ENCODE measurements at places on chromosomes 2 and 18.

DNA sequence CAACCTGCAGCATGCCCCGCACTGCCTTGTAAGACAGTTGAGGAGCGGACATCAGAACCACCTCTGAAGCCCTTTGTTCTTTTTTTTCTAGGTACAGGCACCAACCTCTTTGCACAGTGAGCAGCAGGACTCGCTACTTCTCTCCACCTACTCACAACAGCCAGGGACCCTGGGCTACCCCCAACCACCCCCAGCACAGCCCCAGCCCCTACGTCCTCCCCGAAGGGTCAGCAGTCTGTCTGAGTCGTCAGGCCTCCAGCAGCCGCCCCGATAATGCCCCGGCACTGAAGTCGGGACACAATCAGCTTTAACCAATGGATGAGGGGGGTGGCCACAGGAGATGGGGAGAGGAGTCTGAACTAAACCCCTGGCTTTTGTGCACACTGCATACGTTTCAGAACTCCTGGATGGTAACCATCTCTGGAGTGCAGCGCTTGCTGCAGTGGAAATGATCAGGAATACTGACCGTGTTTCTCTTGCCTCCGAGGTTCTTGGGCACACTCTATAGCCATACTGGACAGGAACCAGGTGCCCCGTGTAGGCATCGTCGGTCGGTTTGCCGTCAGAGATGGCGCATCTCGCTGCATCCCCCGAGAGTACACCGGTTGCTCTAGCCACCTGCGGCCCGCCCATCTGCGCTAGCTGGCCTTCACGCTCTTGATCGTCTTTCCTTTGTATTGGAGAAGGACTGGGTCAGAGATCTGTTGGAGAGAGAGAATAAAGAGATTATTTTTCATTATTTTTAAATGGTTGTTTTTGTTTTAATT is 6.6 kb upstream of the RPL31 start:
- peak; percentile 14 for ATAC-seq

DNA sequence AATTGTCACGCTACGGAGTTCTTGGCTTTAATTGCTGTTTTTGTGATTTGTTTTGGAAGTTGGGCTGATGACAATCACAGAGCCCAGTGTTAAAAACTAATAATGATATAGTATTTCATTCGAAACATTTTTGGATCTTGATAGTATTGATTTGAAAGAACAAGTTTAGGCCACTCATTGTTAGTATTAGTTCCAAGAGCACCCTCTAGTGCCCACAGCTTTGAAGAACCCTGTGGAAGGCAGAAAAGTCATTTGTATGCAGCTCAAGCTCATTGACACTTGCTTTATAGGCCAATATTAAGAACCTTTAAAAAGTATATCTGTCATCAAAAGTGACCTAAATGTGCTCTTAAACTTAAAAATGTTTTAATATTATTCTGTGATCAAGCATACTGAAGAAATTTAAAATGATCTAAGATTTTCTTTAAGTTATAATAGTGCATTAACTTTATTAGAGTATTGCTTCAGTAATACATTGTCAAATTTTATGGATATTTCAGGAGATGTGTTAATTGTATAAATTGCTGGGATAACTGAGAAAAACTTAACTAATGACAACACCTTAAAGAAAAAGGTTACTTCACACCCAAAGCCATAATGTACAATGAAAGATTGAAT is 191.0 kb downstream of the GRB14 start:
- ATAC-seq: no peak

DNA sequence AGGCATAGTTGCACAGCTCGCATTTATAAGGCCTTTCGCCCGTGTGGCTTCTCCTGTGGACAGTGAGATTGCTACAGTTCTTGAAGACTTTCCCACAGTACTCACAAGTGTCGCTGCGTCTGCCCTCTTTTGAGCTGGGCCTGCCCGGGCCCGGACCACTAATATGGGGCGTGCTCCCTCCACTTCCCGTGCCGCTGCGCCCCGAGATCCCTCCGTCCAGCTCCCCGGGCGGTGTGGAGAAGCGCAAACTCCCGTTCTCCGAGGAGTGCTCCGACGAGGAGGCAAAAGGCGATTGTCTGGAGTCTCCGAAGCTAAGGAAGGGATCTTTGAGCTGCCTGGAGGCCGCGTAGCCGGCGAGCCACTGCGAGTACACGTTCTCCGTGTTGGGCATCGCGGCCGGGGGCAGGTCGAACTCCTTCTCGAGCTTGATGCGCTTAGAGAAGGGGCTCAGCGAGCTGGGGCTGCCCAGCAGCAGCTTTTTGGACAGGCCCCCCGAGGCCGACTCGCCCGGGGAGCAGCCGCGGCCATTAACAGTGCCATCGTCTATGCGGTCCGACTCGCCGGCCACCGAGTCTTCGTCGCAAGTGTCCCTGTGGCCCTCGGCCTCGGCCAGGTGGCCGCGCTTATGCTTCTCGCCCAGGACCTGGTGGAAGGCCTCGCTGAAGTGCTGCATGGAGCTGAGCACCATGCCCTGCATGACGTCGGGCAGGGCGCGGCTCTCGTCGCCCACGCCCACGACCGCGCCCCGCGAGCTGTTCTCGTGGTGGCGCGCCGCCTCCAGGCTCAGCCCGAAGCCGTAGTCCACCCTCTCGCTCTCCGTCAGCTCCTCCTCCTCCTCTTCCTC is 92.7 kb downstream of the BCL11A start:
- no peak for ATAC-seq

GRCh38 chr2:186605041-186605440 is 15.2 kb downstream of the ITGAV start:
- ATAC-seq: no peak

DNA sequence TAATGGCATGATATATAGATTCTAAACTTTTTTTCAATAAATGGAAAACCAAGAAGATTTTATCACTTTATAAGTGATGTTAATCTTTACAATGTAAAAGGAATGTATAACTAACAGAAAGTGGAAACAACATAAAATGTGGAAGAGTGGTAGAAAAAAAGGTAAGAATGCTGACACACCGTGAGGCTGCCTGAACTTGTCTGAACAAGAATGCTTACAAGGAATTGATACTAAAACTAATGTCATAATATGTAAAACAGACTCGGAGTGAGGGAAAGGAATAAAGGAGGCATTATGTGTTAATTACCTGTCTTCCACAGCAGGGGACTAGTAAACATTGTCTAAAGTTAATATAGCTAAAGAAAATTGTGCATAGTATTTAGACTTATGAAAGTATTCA is 958.8 kb upstream of the TMEFF2 start:
- peak; percentile 42 for ATAC-seq

DNA sequence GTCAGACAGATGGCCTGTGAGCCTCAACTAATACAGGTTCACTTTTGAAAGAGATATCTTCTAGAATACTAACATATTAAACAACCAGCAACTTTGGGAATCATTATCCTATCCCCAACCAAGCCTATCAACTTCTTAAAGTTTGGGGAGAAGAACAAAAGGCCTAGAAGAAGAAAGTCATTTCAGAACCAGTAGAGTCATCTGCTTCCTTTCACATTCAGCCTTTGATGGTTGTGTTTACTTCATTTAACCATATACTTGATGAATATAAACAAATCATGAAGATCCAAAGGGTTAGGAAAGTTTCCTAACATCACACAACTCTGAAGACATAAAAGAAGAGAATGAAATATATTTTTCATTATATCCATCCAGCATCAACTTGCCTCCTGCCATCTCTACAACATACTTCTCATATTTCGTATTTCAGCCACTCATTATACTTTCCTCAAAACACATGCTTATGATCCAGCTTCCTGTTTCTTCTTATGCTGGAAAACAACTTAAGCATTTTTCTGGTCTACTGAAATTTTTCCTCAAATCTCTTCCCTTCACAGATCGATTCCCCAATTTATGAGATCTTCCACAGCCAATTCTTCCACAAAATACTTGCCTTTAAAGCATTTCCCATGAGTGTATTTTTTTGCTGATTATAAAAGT is 114.3 kb downstream of the CACNB4 start:
- no peak for ATAC-seq

GRCh38 chr18:77055429-77056300 is 76.9 kb downstream of the MBP start:
- peak; percentile 10 for ATAC-seq

GRCh38 chr2:216294305-216294704 is 78.0 kb downstream of the MARCHF4 start:
- ATAC-seq: peak; percentile 98

GRCh38 chr2:30915486-30915885 is 108.2 kb upstream of the CAPN13 start:
- ATAC-seq: peak; percentile 58

- ATAC-seq: no peak
Observed at GRCh38 chr18:64966667-64967066, 784.1 kb upstream of the CDH7 start.

DNA sequence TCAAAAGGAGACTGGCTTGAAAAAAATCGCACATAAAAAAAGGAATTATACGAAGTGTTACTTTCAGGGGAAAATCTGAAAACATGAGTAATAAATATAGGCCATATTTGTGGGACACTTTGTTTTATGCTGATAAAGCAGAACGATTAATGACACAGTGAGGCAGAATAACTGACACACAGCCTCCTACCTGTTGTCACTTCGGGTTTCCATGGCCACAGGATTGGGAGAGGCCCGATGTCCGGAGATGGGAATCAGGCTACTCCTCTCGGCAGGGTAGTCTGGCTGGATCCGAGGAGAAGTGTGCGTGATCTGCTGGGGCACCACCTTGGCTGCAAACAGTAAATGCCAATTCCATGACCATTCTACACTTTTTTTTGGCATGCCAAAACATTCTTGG is 31.7 kb downstream of the SAP130 start:
- ATAC-seq: no peak

DNA sequence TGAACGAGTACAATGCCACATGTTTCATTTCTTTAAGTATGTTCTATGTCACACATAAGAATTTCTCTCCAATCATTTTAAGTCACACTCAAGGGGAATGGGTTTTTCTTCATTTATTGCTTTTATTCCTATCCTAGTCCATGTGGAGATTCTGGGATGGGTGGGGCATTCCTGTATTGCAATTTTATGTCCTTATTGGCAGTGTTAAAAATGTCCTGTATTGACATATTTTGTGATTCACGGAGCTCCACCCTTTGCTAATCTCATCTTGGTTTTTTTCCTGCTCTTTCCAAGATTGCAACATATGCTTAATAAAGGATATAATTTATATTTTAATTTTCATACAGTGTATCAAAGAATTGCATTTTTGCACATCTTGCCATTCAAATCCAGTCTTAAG is 3.4 kb upstream of the TNFAIP6 start:
- no peak for ATAC-seq

DNA sequence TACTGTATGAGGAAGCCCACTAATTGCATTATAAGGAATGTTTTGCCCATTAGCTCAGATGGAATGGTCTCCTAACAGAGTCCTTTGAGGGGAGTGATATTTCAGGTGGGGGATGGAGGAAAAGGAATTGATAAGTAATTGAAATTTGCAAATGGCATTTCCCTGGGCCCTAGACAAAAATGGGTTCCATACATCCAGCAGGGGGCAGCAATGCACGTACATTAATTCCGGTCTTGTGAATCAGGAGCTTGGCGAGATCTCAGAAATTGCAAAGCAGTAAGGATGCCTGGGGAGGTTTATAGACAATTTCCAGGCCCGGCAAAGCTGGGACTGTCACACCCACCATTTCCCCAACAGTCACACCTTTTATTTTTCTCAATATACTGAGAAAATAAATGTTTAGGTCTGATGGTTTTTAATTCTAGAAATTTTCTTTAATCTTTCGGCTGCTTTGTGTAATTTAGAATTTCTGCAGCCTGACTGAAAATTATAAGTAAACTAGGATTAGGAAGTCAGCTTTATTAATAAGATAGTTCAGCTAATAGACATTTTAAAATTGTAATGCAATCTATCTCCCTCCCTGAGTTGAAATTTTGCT is 122.8 kb downstream of the LYPD1 start:
- ATAC-seq: peak; percentile 58

DNA sequence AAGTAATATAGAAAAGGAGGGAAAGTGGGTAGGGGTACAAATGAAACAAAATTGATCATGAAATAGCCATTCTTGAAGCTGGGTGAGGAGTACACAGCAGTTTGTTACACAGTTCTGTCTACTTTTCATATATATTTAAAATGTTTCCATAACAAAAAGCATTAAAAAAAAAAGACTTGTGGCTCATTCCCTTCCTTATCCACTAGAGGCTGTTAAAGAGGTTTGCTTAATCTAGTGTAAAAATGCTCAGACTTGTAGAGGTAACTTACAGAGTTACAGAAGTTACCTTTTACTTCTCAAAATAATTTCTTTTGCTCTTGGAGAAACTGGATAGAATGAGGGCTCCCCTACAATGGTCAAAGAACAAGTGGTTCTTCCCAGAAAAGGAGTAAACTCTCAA is 8.1 kb upstream of the WIPF1 start:
- ATAC-seq: no peak

DNA sequence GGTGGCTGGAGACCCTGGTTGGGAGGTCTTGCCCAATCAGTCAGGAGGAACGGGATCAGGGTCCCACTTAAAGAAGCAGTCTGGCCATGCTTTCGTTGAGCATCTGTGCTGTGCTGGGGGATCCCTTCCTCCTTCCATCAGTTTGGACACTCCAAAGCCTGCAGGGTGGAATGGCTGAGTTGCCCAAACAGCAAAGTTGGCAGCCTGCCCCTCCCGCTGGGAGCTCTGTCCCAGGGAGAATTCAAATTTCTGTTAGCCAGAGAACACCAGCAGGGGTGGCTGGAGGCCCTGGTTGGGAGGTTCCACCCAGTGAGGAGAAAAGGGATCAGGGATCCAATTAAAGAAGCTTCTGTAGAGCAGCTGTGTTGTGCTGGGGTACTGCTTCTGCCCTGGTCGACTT is 96.9 kb upstream of the CTAGE1 start:
- ATAC-seq: no peak

DNA sequence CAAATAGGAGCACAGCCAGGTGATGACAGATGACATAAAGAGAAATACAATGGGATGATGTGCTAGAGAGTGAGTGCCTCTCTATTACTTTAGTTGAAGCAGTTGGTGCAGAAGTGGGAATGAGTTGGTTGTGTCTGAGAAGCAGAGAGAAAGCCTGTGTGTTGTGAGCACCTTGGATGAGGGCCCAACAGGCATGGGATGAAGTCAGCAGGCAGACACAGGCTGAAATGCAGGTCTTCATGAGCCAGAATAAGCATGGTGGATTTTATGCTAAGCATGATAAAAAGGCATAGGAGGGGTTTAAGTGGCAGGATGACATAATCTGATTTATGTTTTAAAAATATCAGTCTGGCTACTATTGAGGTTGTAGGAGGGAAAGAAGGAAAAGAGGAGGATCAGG is 71.5 kb downstream of the KLHL14 start:
- ATAC-seq: no peak

DNA sequence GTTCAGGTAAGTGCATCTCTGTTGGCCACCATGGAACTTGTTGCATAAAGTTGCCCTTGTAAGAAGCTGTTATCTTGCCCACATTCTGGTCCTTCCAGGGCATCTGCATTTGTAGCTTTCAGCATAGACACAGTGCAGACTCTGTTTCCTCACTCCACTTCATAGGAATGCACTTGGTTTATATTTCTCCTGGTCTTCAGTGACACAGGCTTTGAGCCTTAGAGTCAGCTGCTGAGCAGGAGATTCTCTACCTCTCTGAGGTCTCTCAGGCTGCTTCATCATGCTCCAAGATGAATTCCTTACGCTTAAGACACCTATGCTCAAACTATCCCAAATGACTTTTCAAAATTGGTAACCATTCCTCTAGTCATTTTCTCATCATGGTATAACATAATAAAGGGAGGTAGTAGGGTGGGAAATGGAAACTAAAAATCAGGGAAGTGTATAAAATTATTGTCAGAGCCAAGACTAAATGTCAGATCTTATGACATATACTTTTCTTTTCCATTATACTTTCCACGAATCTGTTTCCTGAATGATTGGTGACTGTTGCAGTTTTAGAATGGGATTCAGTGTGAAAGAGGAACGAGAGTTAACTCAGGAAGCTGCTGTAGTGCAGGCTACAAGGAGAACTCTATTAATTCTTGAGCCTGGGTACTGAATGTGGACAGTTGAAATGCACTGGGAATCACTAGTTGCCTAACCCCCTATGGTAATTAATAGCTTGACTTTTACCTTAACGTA is 72.0 kb downstream of the GALNT1 start:
- ATAC-seq: no peak
